ENCODE measurements at places on chromosomes 3 and 15.

GRCh38 chr3:130948929-130949328 is 55.0 kb downstream of the ATP2C1 start:
- DNase-seq: no peak

- DNase-seq: no peak
Measured at GRCh38 chr15:75347222-75348033, 589 bp downstream of the NEIL1 start.

- DNase-seq: no peak
Measured at GRCh38 chr3:182905623-182906022, 74.7 kb downstream of the DCUN1D1 start.

GRCh38 chr15:58487041-58487723 is 55.4 kb downstream of the LIPC start:
- DNase-seq: no peak

- DNase-seq: no peak
Measured at GRCh38 chr3:106829206-106829605, 548.0 kb upstream of the CCDC54 start.

- DNase-seq: no peak
Measured at GRCh38 chr3:13111873-13112520, 38.8 kb upstream of the IQSEC1 start.

DNA sequence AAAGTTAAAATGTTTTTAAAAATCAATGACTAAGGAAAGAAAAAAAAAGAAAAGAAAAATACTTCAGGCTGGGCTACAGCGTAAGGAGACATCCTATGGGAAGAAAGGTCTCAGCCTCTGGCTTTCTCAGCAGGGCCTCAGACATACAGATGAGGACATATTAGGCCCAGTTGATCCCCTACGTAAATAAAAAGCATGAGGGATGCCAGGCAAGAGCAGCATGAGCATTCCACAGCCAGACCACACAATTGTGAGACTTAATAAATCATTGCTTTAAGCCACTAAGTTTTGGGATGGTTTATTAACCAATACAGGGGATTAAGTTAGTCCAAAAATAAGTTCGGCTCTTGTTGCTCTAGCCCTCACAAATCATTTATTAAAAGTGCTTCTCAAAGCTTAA is 394.1 kb upstream of the NECTIN3 start:
- no peak for DNase-seq

GRCh38 chr15:64455961-64456371 is 4.4 kb upstream of the ZNF609 start:
- no peak for DNase-seq

GRCh38 chr3:108983051-108983450 is 29.4 kb upstream of the GUCA1C start:
- DNase-seq: no peak

DNA sequence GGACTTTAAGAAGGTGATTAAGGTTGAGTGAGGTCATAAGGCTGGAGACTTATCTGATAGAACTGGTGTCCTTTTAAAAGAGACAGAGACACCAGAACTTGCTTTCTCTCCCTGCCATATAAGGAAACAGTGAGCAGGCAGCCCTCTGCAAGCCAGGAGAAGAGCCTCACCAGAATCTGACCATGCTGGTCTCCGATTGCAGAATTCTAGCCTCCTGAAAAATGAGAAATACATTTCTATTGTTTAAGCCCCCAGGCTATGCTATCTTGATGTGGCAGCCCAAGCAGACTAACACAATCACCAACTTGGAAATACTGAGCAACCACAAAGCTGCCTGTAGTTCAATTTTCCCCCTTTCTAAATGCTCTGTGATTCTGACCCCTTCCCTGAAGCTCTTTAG is 161.4 kb upstream of the RARB start:
- DNase-seq: no peak

DNA sequence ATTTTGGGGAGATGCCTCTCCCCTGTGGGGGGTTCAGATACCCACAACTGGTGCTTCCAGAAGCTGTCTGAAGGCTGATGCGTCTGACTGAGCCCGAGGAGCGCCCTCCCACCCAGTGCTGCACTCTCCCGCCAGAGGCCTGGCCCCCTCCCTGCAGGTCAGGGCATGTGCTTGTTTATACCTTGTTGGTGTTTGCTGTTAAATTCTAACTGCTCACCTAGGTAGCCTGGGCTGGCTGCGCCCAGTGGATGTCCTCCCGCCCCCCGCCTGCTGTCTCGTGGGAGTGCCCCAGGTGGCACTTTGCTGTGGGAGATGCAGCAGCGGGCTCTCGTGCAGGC is 12.9 kb downstream of the KLF13 start:
- no peak for DNase-seq

GRCh38 chr3:159807137-159808040 is 181.2 kb upstream of the IL12A start:
- DNase-seq: no peak

DNA sequence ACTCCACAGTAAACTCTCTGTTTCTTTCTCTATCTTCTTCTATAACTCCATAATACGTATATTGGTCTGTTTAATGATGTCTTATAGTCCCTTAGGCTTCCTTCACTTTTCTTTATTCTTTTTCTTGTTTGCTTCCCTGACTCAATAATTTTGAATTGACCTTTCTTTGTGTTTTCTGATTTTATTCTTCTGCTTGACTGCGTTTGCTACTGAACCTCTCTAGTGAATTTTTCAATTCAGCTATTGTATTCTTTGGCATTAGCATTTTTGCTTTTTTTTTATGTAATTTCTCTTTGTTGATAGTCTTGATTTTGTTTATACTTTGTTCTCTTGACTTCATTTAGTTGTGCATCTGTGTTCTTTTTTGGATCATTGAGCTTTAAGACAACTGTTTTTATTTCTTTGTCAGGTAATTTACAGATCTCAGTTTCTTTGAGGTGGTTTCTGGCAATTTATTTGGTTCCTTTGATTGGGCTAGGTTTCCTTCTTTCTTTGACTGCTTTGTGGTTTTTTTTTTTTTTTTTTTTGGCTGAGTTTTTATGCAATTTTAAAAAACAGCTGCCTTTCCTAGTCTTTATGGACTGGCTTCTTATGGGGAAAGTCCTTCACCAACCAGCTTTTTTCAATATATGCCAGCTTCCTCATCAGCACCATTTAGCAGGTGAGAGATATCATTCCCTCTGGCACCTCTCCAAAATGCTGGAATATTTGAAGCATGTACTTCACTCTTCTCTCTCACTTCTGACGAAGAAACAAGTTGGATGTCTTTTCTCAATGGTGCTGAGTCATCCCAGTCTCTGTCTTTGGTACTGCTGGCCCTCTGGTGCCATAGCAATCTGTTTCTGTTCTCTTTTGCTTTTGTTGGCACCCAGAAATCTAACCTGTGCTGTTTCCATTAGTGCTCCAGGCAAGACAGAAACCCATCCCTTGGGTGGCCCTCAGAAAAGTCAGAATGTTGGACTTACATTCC is 17.6 kb downstream of the RSRC1 start:
- DNase-seq: no peak

DNA sequence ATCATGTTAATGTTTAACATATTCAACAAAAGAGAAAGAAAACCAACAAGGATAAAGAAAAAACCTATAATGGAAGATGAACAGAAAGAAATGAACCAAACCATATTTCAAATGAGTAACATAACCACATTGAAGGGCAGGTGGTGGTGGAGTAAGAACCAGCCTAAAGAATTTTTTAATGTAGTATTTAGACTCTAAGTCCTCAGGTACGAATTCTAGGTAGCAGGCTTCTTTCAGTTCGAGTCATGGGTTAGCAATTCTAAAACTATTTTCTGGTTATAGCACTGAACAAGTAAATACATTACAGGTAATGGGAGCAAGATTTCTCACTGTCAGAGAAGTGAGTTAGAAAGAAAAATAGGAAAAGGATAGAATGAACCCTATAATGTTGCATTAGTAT is 24.4 kb downstream of the DCBLD2 start:
- no peak for DNase-seq

GRCh38 chr15:41798607-41799487 is 24.6 kb downstream of the MAPKBP1 start:
- DNase-seq: no peak

DNA sequence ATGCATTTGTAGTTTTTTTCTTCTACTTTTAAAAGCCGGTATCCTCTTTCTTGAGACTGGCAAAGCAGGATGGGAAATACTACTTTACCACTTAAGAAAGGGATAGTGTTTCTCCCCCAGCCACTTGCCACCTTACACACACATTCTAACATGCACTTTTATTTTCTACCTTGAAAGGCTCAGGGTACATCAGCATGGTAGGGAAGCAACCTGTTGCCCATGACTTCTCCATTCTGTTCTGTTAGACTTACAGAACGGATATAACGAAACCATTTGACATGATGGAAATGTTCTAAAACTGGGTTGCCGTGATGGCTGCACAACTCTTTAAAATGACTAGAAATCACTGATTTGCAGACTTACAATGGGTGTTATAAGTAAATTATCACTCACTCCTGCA is 405.5 kb downstream of the SHQ1 start:
- no peak for DNase-seq

- no peak for DNase-seq
Measured at GRCh38 chr3:146387566-146387965, 81.8 kb downstream of the PLSCR2 start.

DNA sequence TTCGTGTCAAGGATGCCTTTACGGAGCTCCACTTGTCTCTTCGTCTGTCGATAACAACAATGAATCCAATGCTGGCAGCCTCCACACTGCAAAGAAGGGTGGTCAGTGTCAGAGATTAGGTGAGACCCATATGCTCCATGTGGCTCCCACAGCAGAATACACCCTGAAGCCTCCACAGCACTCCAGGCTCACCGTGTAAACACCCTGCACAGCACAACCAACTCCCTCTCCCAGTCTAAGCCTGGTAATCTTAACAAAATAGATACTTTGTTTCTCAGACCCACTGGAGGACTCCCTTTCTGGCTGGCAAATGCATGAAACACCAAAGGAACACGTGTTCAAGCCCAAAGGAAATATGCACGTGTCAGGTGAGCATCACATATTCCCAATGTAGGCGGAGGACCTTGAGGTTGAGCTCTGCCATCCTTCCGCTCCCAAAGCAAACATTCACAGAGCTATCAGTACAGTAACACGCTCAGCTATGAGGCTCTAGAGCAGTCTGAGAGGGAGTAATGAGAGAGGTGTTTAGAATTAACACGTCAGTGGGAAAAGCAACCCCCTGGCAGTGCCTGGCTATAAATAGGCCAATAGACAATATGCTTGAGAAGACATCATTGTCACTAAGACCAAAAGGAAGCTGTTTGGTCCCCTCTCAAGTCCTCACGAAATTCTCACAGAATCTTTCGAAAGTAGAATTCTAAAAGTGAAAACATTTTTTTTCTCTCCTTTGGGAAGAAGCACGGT is 86.7 kb downstream of the MCF2L2 start:
- no peak for DNase-seq
